ENCODE measurements at places on chromosomes 5 and 9.
A peak's percentile ranks its signal among the peaks of the same experiment; 100 is the strongest.

DNA sequence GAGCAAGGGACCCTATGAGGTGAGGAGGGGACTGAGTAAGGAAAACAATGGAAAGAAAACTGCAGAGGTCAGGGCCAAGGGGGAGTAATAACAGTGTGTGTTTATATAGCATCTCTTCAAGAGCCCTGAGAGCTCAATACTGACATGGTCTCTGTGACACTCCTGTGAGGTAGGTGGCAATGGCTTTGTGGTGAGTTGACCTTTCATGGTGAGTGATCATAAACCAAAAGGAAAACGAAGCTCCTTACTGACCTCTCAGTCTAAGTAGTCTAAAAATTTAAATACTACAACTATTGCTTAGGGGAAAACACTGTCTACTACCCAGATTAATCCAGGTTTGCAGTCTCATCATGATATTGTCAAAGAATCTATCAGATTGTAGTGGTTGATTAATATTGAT is 130.9 kb downstream of the SNCAIP start:
- no peak for DNase-seq

GRCh38 chr5:142829801-142830220 is 59.6 kb downstream of the ARHGAP26 start:
- DNase-seq: no peak

DNA sequence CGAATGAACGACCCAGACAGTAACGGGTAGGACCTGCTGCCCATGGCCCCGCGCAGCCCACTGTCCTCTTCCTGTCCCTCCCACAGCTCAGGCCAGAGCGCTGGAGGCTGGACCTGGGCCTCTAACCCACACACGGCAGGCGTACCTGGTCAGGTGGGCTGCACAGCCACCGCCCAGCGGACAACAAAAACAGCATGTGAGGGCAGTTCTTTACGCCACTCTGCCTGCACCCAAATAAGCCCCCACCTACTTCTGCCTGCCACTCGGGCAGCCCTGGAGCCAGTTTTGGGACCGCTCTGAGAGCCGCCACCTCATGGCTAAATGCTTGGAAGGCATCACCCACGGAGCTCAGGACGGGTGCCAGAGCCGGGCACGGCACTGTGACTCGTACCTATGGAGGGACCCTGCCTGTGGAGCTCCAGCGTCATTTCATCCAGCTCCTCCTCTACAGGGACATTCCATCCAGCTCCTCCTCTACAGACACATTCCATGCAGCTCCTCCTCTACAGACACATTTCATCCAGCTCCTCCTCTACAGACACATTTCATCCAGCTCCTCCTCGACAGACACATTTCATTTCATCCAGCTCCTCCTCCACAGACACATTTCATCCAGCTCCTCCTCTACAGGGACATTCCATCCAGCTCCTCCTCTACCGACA is 18.9 kb downstream of the CLPTM1L start:
- peak; percentile 41 for DNase-seq

GRCh38 chr5:119275146-119275545 is 80.7 kb upstream of the TNFAIP8 start:
- no peak for DNase-seq

DNA sequence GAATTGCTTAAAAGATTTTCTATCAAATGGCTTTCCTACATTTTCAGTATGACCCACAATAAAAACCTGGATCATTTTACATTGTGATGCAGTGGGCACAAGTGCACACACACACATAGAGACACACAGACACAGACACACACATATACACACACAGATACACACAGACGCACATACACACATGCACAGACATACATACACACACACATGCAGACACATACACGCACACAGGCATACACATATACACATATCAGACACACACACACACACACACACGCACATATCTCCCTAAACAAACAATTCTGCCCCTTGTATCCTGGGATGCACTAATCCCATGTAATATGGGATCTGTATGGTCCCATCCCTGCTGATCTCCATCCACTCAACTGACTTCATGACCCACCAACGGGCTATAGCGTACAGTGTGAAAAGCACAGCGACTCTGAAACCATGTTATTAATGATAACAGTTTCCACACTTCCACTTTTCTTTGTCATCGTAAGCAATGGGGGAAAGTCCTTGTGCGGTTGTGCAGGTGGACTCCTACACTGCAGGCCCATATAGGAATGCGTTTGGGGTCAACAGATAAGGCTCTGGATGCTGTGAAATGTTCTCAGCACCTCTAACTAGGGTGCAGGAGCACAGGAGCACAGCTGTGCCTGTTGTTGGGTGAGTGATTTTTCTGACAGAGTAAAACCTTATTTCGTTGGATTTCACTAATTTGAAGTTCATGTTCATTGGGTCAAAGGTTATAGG is 52.7 kb downstream of the DAP start:
- no peak for DNase-seq
